ENCODE measurements at places on chromosomes 16 and 17.

- no peak for DNase-seq
Observed at GRCh38 chr16:46857368-46857945, 26.5 kb upstream of the C16orf87 start.

GRCh38 chr16:11957591-11958395, 7.2 kb upstream of the TNFRSF17 start:
- no peak for DNase-seq

DNA sequence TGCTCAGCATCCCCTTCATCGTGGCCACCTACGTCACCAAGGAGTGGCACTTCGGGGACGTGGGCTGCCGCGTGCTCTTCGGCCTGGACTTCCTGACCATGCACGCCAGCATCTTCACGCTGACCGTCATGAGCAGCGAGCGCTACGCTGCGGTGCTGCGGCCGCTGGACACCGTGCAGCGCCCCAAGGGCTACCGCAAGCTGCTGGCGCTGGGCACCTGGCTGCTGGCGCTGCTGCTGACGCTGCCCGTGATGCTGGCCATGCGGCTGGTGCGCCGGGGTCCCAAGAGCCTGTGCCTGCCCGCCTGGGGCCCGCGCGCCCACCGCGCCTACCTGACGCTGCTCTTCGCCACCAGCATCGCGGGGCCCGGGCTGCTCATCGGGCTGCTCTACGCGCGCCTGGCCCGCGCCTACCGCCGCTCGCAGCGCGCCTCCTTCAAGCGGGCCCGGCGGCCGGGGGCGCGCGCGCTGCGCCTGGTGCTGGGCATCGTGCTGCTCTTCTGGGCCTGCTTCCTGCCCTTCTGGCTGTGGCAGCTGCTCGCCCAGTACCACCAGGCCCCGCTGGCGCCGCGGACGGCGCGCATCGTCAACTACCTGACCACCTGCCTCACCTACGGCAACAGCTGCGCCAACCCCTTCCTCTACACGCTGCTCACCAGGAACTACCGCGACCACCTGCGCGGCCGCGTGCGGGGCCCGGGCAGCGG, 3.2 kb downstream of the UTS2R start:
- DNase-seq, result no peak

DNA sequence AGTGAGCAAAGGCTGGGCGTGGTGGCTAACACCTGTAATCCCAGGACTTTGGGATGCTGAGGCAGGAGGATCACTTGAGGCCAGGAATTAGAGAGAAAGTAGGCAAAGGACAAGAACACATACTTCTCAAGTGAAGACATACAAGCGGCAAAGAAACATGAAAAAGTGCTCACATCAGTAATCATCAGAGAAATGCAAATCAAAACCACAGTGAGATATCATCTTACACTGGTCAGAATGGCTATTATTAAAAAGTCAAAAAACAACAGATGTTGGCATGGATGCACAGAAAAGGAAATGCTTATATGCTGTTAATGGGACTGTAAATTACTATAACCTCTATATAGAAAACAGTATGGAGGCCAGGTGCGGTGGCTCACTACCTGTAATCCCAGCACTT, 12.2 kb upstream of the SLX4 start:
- no peak for DNase-seq

DNA sequence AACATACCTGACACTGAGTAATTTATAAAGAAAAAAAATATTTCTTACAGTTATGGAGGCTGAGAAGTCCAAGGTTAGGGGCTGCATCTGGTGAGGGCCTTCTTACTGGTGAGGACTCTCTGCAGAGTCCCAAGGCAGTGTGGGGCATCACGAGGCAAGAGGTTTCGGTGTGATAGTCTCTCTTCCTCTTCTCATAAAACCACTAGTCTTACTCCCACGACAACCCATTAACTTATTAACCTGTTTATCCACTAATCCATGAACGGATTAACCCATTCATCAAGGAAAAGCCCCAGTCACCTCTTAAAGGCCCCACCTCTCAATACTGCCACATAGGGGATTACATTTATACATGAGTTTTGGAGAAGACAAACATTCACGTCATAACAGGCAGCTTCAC, 20.1 kb downstream of the CIITA start:
- DNase-seq, result no peak

DNA sequence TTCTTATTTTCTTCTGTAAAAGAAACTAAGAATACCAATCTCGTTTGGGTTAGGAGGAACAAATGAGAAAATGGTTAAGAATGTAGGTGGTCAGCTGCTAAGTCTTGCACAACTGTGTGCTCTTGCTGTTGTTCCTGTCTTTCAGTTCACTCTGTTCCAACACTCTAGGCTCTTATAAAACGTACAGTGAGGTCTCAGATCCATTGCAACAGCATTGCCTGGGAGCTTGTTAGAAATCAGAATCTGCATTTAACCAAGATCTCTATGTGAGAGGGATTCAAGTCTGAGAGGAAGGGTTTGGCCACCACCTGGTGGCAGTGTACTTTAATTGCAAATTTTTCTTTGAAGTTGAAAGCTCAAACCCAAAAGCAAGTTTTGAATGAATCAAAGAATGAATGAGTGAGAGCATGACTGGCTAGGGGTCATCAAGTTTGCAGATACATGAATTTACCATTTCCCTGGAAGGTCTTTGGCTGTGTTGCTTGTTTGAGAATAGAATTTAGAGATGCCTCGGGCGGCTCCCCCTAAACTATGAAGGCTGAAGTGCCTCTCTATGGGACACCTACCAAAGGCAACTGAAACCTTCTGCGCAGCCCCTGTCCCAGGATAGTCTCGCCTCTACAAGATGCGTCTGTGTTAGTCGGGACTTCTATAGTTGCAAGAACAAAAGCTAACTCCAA, 2.5 kb downstream of the ALOX15B start:
- no peak for DNase-seq

- DNase-seq, result no peak
Observed at GRCh38 chr17:51674579-51675255, 414.4 kb downstream of the UTP18 start.

GRCh38 chr16:89090669-89091426, 2.8 kb upstream of the ACSF3 start:
- DNase-seq, result no peak

- no peak for DNase-seq
Observed at GRCh38 chr17:41363881-41364280, 5.7 kb downstream of the KRT33B start.

DNA sequence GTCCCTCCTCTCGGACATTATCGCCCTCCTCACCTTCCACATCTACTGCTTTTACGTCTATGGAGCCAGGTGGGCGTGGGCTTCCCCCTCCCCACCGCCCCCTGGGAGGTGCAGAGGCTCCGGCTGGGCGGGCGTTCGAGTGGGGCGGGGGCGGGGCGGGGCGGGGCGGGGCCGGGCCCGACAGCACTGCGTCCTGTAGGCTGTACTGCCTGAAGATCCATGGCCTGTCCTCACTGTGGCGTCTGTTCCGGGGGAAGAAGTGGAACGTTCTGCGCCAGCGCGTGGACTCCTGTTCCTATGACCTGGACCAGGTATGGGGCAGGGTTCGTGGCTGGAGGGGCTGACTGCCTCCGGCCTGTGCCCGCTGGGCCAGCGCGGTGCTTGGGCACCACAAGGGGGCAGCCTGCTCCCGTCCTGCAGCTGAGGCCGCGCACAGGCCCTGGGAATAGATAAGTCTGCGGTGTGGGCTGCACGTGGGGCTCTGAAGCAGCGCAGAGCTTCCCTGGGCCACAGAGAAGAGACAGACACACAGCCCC, 9.2 kb downstream of the PIGQ start:
- DNase-seq, result no peak

GRCh38 chr16:55021595-55022475, 91.2 kb downstream of the IRX5 start:
- no peak for DNase-seq

DNA sequence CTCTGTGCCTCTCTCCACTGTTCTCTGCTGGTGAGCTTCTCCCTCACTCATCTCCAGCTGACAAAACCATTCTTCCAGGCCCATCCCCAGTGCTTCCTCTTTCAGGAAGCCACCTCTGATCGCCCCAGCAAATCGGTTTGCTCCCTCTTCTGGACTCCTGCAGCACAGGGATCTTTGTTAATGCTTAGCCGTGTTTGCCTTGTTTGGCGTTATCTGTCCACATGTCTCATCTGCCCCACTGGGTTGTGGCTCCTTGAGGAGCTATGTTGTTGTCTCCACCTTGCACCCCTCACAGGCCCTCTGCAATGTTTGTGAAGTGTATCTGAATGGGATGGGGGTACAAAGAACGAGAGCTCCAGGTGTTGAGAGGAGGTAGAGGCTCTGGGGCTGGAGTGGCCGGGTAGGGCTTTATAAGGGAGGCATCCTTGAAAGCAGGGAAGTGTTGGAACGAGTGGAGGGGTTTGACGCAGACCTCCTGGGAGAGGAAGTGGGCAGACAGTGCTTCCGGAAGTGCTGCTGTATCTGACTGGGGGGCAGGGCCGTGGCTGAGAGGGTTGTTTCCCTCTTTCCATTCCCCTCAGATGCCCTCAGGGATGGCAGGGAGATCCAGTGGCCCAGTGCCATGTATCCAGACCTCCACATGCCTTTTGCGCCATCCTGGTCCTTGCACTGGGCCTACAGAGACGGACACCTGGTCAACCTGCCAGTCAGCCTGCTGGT, 27.8 kb downstream of the CASKIN2 start:
- no peak for DNase-seq

GRCh38 chr16:68668266-68668665, 23.2 kb downstream of the CDH3 start:
- no peak for DNase-seq

DNA sequence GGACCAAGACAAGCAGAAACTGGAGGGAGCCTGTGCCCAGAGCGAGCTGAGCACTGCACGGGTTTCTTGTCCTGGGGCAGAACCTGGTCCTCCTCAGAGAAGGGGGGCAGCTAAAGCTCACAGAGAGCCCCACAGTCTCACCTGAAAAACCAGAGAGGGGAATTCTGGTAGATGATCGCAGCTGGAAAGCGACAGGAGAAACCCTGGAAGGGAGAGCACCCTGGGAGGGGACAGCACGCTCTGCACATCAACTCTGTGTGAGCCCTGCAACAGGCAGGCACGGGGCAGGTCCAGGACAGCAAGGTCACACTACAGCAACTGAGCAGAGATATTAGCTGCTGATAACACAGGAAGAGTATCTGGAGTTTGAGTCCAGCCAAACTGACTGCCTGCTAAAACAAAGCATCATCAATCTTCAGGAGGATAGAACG, 18.2 kb downstream of the ZCCHC14 start:
- no peak for DNase-seq

- DNase-seq, result no peak
Observed at GRCh38 chr17:44037471-44037870, 22.7 kb upstream of the TMEM101 start.

DNA sequence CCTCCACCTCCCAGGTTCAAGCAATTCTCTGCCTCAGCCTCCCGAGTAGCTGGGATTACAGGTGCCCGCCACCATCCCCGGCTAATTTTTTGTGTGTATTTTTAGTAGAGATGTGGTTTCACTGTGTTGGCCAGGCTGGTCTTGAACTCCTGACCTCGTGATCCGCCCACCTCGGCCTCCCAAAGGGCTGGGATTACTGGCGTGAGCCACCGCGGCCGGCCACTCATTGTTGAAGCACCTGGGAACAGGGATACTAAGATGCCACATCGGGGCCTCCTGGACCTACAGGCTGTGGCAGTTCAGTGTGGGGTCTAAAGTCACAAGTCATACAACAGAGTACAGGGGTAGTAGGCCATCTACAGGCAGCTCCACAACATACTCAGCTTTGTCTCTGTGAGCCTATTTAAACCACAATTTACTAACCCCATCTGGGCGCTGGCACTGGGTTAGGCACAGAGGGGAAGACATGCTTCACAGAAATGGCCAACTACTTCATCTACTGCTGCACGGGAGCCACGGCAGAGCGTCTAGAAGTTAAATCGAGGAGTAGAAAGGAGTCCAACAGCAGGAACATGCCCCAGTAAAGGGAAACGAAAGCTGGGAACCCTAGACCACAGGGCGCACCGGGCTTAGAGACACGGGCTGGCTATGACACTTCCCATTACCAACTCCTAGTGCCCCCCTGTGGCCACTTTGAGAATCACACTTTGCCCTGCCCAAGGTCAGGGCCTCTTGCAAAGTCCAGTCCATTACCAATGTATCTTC, 4.3 kb downstream of the VAMP2 start:
- DNase-seq, result peak; percentile 46

- no peak for DNase-seq
Observed at GRCh38 chr17:66229783-66230538, 746 bp upstream of the APOH start.

GRCh38 chr17:21357696-21358656, 18.2 kb upstream of the KCNJ12 start:
- DNase-seq, result no peak

GRCh38 chr16:57606847-57607501, 21.5 kb upstream of the ADGRG1 start:
- DNase-seq, result no peak

- no peak for DNase-seq
Observed at GRCh38 chr17:73901661-73902415, 257.6 kb upstream of the SDK2 start.

GRCh38 chr17:8285270-8286181, 2.9 kb upstream of the RANGRF start:
- no peak for DNase-seq

DNA sequence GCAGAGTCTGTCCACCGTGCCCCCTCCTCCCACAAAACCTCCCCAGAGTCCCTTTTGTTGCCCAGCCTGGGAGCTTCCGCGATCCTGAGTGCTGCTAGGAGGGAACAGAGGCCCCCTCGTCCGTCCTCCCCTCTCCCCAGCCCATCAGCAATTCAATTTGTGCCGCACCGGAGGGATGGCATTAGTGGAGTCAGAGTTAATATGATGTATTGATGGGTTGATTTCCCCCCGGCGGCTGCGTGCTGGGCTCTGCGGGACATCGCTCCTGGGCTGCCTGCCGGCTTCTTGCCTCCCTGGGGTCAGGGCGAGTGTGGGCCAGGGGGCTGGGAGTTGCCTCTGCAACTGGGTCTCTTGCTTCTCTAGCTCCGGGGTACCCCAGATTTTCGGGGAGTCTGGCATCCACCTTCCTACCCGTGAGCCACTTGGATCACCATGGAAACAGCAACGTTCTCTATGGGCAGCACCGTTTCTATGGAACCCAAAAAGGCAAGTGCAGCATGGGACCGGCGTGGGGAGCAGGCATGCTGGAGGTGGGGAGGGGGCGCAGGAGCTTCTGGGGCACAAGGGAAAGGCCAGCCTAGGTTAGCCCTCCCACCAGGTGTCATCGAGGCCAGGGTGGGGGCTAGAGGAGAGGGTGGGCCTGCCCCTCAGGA, 42.9 kb downstream of the BAHCC1 start:
- no peak for DNase-seq

DNA sequence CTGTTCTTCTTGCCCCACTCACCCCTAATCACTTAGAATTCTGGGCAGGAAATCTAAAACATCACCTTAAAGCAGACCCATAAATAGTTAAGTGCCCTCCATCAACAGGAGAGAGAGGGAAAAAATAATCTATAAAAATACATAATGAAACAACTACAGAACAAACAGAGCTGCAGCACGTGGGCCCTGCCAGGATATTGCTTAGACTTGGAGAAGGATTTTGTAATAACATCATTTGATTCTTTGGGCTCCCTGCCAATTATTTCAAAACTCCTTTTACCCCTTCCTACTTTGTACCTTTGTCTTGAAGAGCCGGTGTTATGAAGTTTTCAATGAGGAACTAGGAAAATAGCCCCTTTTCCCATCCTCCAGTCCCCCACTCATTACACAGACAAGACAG, 130.6 kb upstream of the TOX3 start:
- DNase-seq, result no peak

GRCh38 chr17:68061512-68062313, 26.2 kb downstream of the KPNA2 start:
- DNase-seq, result no peak

Data from cerebellar nuclear complex (tissue), 1 donor.